ENCODE measurements at places on chromosomes 12 and 14. TPM values are rescaled to one million over a fixed set of nuclear protein-coding genes. Genes with fewer than 3 reads are reported as not detected.

DNA sequence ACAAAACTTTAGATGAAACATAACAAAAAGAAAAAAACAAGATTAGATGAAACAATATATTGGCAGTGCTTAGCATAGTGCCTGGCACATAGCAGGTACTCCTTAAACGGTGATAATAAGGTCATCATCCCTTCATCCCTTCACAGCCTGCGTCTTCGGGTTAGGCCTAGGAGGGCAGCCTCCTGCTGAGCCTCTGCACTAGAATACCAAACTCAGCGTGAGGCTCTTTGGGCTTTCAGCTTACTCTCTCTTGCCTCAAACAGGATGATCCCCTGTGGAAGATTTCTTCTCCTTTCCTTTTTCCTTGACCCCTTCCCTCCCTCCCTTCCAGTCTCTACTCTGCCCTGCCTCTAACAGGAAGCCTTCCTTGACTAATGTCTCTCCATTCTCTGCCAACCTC lies 14.4 kb upstream of the FIGNL2 start:
- peak; percentile 13 for DNase-seq

- DNase-seq = no peak
Observed at GRCh38 chr14:31692376-31692781, 131.2 kb downstream of the NUBPL start.

DNA sequence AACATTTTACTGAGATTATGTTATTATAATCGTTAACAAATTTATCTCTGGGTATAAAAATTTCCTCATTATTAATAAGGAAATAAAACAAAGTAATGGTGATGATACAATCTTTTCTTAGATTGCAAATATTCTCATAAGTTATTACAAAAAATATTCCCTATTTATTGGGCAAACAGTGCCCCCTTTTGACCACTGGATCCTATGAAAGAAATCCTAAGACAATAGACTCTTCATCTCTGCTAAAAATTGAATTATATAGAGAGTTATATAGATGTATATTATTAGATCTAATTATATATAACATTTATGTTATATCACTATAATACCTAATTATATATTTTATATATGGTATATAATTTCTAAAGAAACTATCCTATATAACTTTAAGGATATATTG lies 94.2 kb upstream of the FGD4 start:
- no peak for DNase-seq

DNA sequence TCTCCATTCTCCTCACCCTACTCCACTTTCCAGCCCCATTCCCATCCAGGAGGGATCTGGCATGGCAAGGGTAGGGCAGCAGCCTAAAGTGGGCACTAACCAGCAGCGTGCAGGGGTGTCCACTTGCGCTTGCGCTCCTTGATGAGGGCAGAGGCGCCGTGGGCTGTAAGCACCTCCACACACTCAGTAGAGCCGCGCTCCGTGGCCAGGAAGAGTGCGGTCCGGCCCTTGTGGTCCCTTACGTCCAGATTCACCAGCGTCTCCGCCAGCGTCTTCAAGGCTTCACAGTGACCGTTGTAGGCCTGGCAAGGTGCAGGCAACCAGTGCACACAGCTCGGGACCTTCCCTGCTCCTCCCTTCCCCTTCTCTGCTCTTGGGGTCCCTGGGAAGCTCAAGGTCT lies 10.3 kb downstream of the ANKRD52 start:
- DNase-seq = no peak

DNA sequence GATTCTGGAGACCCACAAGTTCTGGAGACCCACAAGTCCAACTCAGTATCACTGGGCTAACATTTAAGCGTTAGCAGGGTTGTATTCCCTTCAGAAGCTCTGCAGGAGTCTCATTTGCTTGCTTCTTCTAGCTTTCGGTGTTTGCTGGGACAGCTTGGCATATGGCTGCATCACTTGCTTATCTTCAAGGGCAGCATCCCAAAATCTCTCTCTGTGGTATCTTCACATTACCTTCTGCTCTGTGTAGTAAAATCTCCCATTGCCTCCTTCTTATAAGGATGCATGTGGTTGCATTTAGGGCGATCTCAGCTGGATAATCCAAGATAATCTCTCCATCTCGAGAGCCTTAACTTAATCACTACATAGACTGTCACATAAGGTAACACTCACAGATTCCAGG lies 7.3 kb upstream of the CNTN1 start:
- no peak for DNase-seq

The BHLHE41 gene
- polyA plus RNA-seq = 12.1 TPM

The BCL2L14 gene
- polyA plus RNA-seq = 2.2 TPM

Data from pancreas (tissue), 10 donors.